ENCODE measurements at places on chromosomes 4 and X.

DNA sequence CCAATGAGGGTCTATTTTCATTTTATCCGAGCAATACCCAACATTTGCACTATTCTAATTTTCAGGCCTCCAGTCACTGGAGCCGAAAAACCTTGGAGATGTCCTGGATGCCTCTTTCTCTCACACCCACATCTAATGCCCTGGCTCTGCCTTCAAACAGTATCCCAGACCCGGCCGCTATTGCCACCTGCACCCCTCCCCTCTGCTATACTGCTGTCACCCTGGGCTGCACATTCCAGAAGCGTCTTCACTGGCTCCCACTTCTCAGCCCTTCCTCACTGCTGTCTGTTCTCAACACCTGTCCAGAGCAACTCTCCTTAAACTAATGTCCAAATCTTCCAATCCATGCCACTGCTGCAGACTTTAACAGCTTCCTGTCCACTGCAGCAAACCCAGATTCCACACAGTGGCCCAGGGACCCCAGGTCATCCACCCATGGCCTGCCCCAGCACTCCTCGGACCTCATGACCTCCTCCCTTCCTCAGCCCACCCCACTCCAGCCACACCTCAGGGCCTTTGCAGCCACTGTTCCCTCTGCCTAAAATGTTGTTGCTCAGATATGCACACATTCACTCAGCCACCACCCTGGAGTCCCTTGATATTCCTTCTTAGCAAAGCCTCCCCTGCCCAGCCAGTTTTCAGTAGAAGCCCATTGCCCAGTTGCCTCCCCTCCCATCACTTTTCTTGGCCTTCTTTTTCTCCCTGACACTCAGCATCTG, 30.5 kb upstream of the PPP2R2C start:
- no peak for DNase-seq

- no peak for DNase-seq
These were observed 89.7 kb upstream of the PCDH7 start for GRCh38 chr4:30630431-30630830.

GRCh38 chrX:129721870-129722269, 16.9 kb upstream of the XPNPEP2 start:
- DNase-seq, result no peak

- DNase-seq, result no peak
These were observed 62.8 kb upstream of the GRIA3 start for GRCh38 chrX:123121241-123121640.

DNA sequence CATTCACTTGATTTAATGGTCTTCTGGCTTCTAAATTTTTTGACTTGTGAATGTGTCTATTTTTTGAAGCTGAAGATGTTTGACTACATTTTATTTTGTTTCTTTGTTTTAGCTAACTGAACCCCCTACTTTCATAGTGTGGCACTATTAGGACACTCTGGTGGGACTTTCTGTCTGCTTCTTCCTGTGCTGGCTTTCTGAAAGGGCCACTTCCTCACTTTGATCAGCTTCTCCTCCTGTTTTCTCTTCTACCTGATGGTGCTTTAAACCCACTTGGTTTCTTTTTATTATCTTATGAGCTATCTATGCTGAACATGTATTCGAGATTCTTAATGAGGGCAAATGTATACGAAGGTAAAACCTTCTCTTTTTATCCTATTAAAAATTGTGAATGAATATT, 186.1 kb upstream of the CASK start:
- no peak for DNase-seq

- DNase-seq, result no peak
These were observed 183.4 kb downstream of the CBR4 start for GRCh38 chr4:168826620-168827019.

DNA sequence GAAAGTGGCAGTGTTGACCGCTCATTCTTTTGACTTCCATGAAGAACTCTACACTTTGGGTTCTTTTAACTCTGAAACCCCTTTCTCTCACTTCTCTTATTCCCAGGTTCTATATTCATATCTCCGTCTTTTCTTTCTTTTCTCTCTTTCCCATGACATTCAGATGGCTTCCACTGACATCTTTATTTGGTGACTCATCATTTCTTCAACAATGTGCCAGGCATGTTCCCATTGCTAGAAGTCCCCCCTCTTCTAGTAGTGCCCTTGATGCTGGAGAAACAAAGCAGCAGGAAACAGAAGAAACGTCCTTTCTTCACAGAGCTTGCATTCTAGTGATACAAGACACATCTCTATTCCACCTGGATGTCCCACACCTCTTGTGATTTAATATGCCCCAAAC, 33.3 kb downstream of the PKD2 start:
- DNase-seq, result no peak

DNA sequence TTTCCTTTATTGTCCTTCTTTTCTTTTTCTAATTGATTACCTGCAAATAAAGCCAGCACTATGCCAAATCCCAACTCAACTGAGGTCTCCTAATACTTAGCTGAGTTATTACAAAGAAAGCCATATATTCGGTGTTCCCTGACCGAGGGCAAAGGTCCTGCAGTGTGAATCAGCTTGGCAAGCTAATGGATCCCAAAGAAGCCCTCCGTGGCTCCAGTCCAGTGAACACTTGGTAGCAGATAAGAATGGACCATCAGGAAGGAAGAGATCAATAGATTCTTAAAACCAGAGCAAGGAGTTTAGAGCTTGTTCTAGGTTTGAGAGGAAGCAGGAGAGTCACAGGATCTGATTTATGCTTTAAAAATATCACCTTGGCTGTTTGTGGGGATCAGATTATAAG, 8.5 kb downstream of the LDB2 start:
- no peak for DNase-seq

- no peak for DNase-seq
These were observed 417.6 kb upstream of the TENM3 start for GRCh38 chr4:181825564-181825963.

- no peak for DNase-seq
These were observed 370.0 kb downstream of the GPAT3 start for GRCh38 chr4:83905952-83906351.

DNA sequence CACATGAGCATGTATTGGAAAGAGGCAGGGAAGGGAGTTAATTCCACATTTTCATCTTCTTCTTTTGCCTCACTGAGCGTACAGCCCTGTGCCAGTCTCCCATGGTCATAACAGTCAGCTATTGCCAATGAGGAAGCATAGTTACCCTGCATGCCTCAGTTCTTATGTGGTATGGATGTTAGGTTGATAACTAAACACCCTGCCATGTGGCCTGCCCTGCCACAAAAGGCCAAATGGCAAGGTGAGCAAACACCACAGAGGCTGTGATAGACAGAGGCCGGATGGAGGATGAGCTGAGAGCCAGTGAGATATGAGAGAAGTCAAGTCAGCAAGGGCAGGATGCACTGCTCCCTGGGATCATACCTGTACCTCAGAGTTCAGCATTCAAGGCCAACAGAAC, 59.3 kb downstream of the BTC start:
- DNase-seq, result no peak

DNA sequence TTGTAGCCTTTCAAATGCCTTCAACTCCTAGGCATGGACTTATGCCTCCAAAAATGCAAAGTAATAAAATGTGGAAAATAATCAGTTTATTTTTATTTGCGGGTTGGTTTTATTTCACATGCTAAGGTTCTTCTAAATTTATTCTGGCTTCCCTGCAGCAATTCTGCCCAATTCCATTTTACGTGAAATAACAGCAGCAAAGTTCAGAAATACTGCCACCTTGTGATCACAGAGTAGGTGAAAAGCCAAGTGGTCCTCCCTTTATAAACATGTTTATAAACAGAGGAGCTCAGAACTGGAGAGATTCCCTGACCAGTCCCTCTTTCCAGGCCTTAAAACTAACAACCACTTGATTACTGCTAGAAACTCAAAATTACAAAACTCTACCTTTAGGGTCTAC, 14.7 kb upstream of the DCHS2 start:
- peak; percentile 58 for DNase-seq

DNA sequence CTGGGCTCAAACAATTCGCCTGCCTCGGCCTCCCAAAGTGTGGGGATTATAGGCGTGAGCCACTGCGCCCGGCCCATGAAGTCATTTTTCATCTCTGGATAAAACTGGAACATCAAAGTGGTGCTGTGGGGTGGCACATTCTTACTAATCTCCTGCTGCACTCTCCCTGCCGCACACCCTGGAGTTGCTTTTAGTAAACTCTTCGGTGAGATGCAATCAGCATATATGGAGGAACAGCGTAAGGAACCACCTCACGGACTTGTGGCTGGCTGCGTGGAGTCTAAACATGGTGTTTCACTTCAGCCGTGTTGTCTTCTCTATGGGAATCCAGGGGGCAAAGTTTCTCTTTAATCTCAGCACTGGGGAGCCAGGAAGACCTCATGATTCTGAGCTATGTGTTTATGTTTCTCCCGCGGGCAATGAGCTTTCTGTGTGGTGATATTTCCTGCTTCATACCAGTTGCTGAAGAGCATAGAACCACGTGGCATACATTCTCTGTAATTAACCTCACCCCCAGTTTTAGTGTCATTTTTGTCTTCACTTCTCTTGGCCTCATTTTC, 2.1 kb upstream of the RHOH start:
- no peak for DNase-seq

GRCh38 chr4:184826691-184827270, 1.0 kb upstream of the ACSL1 start:
- no peak for DNase-seq

DNA sequence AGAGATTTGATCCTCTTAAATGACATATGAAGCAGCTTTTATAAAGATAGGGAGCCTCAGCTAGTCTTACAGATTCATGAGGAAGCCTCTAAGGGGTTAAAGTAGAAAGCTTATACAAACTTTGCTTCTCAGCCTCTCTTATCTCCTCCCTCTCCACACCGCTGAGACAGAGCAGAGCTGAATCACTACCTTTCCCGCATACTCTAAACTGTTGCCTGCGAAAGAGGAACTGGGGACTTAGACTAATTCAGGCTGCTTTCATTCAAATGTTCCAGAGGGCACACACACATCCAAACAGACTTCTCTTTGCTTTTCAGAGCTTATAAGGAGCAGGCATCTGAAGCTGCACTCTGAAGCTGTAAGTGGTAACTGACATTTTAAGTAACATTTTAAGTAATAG, at the start of gene SERTM2:
SERTM2 (plus strand) TSS at position 169 of the 400 bp plus-strand sequence. CDS start 7,213 bp downstream, outside the sequence.
- peak; percentile 20 for DNase-seq

DNA sequence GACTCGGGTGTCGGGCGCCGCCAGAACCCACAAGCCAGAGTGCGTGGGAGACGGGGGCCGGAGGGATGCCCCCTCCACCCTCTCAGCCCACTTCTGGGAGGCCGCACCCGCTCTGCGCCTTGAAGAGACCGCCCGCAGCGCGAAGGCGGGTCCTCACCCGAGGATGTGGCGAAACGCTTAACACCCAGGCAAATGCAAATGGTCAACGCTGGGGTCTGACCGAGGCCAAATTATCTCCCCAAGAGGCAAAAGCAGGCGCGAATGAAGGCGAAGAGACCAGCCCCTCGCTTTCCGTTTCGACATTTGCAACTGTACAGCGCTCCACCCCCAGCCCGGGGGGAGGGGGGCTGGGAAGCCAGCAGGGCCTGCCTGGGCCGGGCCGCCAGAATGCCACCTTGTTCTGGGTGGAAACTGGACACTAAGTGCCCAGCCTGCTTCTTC, 137.7 kb upstream of the ZIC3 start:
- no peak for DNase-seq

DNA sequence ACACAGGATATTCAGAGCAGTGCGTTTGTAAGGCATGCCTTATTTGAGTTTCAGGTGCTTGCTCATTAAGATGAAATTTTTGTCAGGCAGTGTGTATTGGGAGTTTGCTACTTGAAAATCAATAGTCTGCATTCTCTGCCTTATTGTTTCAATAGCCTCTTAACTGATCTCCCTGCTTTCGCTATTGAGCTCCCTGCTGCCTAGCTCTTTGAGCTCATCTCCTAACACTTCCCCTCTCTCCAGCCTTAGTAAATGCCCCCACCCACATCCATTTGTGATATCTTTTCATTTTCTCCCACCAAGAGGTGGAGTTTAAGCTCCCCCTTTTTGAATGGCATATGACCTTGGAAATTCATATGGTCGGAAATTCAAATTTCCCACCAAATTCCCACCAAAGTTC, 256.6 kb downstream of the IL1RAPL1 start:
- DNase-seq, result no peak

GRCh38 chr4:35358001-35358584, 886.2 kb downstream of the ARAP2 start:
- DNase-seq, result no peak
